ENCODE measurements at places on chromosomes 4 and X.

DNA sequence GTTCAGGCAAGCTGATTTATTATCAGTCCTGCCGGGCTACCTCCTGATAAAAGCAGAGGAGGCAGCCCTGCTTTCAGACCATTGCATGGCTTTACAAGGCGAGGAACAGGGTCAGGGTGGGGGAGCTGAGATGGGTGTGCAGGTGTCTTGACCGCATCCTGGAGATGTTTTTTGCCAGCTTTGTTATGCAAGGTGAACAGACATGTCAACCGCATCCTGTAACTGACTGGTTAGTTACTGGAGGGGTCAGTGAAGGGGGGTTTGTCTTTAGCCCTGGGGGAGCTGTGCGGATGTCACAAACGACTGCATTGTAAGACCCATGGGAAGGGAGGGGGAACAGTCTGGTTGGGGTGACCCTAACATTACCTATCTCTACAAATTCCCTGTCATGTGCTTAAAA is 10.0 kb downstream of the ADAM29 start:
- DNase-seq = no peak

DNA sequence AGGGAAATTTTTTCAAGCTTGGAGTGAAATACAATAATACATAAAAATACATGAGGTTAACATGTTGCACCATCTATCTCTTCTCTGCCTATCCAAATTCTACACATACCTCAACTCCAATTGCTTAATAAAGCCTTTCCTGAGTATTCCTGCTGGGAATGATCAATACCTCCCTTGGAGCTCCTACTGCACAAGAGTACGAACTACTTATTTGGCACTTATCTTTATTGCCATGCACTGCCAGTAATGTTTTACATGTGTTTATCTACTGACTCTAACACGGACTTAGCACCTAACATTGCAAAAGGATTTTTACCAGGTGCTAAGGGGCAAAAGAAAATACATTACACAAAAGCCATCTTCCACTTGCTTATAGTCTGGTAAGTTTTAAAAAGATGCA is 80.2 kb downstream of the ADGRA3 start:
- no peak for DNase-seq

DNA sequence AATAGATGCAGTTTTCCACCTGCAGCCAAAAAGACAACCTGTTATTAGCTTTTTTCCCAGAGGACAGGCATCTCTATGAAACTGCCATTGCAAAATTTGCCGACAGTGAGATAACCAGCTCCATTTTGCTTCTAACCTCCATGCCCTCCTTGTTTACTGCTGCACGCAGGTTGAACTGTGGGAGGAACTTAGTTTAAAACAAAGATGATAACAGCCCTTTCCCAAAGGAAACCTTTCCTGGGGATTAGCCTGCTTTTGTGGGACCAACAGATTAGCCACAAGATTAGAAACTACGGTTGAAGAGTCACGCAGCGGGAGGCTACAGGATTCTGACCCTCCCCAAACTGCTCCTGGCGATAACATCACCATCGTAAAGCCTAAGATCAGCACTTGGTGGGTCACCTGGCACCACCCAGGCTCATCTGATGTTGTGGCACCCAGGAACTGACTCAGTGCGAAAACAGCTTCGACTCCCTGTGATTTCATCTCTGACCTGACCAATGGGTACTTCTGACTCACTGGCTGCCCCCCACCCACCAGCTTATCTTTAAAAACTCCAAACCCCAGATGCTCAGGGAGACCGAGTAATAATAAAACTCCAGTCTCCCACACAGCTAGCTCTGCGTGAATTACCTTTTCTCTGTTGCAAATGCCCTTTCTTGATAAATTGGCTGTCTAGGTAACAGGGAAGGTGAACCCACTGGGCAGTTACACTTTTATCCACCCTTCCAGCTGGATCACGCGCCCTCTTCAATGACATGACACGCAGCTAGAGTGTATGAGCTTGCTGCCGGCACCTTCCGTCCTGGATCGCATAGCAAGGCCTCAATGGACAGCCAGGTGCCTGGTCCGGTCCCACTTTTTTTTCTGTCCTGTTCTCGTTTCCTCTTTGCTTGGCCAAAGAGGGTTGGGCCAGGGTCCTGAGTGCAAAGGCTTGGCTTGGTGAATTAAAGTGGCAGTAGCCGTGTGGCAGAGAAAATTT is 27.2 kb downstream of the NOP14 start:
- DNase-seq = peak; percentile 54

DNA sequence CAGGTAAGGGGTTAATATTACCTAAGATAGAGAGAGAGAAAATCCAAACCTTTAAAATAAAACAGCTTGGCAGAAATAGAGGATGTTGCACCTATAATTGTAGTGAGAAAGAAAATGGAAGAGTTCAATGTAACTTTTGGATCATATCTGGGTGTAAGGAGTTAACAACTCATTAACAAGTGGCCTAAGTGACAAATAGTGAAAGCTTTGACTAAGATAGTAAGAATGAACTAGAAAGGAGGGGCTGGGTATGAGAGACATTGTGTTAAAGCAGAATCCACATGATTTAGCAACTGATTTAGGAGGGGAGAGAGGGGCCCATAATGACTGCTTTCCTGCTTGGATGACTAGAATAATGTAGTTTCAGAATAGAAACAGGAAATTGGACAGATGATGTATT is 761.0 kb downstream of the IL1RAPL1 start:
- DNase-seq = no peak

- no peak for DNase-seq
Observed at GRCh38 chr4:53781629-53782457, 190.6 kb upstream of the LNX1 start.

- no peak for DNase-seq
Observed at GRCh38 chrX:70422851-70423341, at the start of gene GDPD2. GDPD2 (plus strand) TSS chrX:70423314; CDS start chrX:70424985, 1,671 bp downstream.

DNA sequence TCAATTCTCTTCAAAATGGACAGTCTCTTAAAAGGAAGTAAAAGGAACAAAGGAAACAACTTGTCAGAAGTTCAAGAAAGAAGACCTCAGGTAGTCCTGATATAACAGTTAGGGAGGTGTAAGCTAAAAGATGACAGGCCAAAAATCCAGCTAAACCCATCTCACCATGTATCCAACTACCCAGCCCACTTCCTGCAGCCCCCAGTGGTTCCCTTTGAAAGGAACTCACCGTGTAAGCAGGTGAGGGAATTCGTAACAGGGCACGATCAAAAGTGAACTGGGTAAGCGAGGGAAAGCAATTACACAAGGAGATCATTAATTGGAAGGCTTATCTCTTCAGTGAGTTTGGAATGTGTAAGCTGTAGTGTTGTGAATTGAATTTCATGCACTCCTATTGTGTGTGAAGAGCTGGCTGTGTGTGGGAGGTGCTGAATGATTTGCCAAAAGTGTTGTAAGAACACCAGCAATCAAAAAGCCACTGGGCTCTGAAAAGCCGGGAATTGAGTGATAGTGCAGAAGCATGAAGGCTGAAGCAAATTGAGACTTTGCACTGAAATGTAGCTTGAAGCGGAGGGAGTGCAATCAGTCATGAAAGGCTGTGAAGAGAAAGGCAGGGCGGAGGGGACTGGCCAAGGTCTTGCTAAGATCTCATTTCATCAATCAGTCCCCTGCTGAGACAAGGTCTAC is 914.2 kb upstream of the LCORL start:
- no peak for DNase-seq

GRCh38 chr4:41933997-41934503 is 1.2 kb upstream of the TMEM33 start:
- DNase-seq = no peak

DNA sequence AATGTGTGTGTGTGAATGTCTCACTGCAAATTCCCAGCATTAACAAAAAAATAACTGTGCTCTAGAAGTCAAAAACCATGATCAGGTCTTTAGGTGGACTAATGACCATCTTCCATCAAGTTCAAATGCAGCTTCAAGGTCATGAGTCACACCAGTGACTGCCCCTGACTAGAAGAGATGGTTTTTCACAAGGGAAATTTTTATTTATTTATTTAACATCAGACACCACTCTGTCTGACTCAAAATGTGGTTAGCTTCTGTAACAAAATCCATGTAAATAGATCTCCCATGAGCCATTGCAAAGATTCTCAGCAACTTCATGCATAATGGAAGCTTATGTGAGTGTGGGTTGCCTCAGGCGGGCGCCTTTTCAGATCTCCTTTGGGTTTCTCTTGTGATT is 219.2 kb downstream of the KIT start:
- no peak for DNase-seq

DNA sequence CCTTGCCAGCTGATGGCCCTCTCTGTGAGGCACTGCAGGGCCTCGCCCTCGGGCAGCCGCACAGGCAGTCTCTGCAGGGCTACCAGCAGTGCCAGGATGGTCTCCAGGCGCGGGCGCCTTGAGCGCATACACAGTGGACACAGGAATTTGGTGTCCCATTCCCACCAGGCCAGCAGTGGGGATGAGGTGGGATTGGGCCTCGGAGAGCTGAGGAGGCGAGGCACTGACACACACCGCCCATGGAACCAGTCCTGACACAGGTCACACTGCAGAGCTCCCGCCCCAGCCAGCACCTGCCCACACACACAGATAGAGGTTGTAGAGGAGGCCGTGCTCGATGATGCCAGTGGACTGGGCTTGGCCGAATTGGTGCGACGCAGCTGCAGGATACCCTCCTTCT is 30.7 kb downstream of the KDM5C start:
- DNase-seq = no peak

DNA sequence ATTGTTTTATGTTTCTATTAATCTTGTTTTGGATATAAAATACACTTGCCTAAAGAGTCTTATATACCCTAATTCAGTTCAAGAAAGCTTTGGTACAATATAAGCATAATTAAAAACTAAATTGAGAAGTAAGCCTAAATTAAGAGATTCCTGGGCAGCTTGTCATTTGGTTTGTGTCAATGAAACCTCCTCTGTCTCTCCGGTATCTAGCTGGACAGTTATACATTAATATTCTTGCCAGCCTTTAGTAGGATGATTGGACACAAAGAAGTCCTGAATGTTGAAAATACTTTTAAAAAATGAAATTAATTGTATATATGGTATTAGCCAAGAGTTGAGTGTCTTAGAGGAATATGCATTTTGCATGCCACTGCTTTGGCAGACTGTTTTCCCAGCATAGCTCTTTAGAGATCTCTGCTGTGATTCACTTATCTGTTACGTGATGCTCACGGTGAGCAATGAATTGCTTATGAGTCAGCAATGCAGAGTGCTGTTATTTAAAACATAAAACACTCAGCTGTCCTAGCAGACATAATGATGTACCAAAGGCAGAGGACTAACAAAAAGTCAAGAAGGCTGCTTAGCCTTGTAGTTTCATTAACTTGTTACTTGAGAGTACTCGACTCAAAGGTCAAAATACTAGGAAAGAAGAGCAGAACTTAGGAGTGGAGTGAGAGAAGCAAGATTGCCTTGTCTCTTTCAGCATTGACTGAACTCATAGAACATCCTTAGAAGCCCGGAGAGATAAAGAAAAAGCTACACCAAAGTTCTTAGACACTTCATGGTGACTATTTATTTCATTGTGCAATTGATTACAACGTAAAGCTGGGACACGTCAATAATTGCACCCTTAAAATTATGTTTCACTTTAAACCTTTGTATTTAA is 1296.1 kb upstream of the PCDH7 start:
- DNase-seq = no peak

Data from activated gamma-delta T cell treated with anti-CD3 and anti-CD28 coated beads, Interleukin-2, amount 50 U/mL, for 16 hours (primary cell).